GM13976 (cell line): ENCODE measurements at places on chromosomes 3 and 15.

GRCh38 chr3:32359766-32360492 is 31.7 kb upstream of the CMTM7 start:
- DNase-seq, result no peak

- DNase-seq, result peak; percentile 47
Measured at GRCh38 chr3:126678693-126679317, 23.9 kb upstream of the TXNRD3 start.

DNA sequence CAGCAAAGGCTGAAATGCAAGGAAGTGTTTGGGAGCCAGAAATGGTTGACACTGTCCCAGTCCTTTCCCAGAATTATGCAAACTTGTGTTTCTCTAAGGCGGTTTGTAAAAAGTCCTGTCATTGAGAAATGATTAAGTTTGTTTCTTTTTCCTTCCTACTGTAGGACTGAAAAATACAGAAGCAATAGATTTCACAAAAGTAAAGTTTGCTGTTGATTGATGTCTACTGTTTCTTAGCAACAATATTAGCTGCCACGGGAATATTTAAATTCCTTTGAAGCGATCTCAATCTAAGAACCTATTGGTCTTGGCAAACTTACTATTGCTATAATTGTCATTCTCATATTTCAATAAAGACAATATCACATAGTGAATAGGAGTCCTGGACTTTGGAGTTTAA is 100.7 kb upstream of the IL12A start:
- DNase-seq, result no peak

DNA sequence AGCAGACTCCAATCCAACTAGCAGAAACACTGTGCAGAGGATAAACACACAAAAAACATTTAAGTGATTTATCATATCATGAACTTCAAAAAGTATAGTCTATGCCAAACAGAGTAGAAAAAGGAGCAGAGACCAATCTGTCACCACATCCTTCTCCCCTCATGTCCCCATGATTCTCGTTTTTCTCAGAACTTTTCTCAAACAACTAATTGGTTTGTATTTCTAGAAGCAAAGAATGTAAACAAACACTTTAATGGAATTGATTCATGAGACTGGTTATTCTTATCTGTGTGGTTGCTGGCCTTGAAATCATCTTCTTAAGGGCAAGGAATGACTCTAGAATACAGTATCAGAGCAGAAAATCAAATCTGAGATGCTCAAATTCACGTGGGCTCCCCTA is 294.2 kb upstream of the THBS1 start:
- DNase-seq, result no peak

- no peak for DNase-seq
Measured at GRCh38 chr3:105691053-105691452, 177.8 kb downstream of the CBLB start.

DNA sequence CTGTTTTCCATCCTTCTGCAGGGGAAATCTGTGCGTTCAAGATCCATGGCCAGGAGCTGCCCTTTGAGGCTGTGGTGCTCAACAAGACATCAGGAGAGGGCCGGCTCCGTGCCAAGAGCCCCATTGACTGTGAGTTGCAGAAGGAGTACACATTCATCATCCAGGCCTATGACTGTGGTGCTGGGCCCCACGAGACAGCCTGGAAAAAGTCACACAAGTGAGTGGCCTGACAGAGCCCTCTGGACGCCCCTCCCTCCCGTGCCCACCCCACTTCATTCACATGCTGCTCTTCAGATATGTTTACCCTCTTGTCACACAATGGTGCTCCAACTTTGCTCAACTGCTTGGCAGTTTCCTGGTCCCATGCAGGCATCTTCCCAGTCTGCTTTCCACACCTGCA is 274.3 kb upstream of the TRIM42 start:
- DNase-seq, result no peak

DNA sequence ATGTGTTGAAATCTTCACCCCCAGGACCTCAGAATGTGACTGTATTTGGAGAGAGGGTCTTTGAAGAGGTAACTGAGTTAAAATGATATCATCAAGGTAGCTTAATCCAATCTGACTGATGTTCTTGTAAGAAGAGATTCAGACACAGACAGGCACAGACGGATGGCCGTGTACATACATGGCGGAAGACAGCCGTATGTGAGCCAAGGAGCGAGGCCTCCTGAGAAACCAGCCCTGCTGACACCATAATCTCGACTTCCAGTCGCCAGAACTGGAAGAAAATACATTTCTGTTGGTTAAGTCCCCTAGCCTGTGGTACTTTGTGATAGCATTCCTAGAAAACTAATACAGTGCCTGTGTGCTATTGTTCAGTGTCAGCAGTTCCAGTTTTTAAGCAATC is 73.6 kb downstream of the APBA2 start:
- no peak for DNase-seq

GRCh38 chr3:125104639-125105038 is 48.8 kb upstream of the HEG1 start:
- no peak for DNase-seq

- no peak for DNase-seq
Measured at GRCh38 chr3:94709249-94709902, 646.5 kb downstream of the NSUN3 start.

DNA sequence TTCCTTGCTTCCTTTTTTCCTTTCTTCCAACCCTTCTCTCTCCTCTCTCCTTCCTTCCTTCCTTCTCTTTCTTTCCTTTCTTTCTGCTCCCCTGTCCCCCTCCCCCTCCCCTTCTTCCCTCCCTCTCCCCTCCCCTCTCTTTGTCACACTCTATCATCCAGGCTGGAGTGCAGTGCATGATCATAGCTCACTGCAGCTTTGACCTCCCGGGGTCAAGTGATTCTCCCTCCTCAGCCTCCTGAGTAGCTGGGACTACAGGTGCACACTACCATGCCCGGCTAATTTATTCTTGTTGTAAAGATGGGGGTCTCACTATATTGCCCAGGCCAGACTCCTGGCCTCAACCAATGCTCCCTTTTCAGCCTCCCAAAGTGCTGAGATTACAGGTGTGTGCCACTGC is 18.7 kb downstream of the NFKBIZ start:
- no peak for DNase-seq

GRCh38 chr3:124118397-124118796 is 126.5 kb upstream of the ROPN1 start:
- DNase-seq, result no peak

DNA sequence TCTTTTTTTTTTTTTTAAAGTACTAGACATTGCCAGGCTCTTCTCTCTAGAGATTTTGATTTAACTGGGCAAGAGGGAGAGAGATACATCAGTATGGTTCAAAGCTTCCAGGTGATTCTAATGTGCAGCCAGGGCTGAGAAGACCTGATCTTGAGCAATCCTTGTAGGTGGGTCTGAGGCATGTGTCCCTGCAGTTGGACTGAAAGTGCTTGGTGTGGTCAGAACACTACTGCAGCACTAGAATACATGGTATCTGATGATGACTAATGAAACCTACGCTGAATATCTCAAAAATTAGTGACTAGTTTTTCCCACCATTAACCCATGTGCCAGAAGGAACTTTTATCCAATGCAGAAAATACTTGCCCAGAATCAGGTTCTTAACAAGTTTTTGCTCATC is 34.4 kb upstream of the MYO5C start:
- DNase-seq, result no peak

- no peak for DNase-seq
Measured at GRCh38 chr3:169581633-169582032, 81.9 kb downstream of the MECOM start.

DNA sequence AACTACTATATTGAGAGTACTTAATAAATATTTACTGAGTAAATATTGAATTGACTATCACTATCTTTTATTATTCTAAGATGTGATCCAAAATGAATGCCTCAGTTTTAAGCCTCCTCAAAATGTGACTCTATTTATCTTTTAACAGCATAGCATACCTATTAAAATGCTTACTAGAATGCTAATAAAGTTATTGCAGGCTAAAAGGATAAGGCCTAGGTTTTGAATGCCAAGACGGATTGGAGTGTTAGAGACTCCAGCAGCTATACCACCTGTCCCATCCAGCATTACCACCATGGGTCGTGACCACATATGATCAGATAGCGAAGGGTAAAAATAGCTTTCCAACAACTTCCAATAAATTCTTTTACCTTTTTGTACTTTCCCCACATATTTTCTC is 64.7 kb upstream of the MYRIP start:
- DNase-seq, result no peak

- peak; percentile 7 for DNase-seq
Measured at GRCh38 chr15:27844018-27844666, 255.0 kb downstream of the OCA2 start.

GRCh38 chr15:82680200-82681102 is 29.2 kb downstream of the AP3B2 start:
- peak; percentile 87 for DNase-seq

- no peak for DNase-seq
Measured at GRCh38 chr3:16923112-16923511, 38.4 kb downstream of the PLCL2 start.

- DNase-seq, result no peak
Measured at GRCh38 chr15:91866971-91867372, 13.5 kb downstream of the SLCO3A1 start.

- DNase-seq, result no peak
Measured at GRCh38 chr15:98330692-98331435, 317.5 kb upstream of the IGF1R start.

- no peak for DNase-seq
Measured at GRCh38 chr3:138901567-138901966, 45.4 kb downstream of the FOXL2 start.
